ENCODE measurements at places on chromosomes 4 and X. TPM values are rescaled to one million over a fixed set of nuclear protein-coding genes. Genes with fewer than 3 reads are reported as not detected.
A peak's percentile ranks its signal among the peaks of the same experiment; 100 is the strongest.

- peak; percentile 75 for DNase-seq
These were observed 23.5 kb upstream of the SOWAHD start for GRCh38 chrX:119734897-119735339.

GRCh38 chr4:41135801-41136200 lies 78.5 kb downstream of the APBB2 start:
- no peak for DNase-seq

Gene KIT
- total RNA-seq = 28.5 TPM

GRCh38 chrX:155188786-155189185 lies 27.5 kb upstream of the VBP1 start:
- no peak for DNase-seq

DNA sequence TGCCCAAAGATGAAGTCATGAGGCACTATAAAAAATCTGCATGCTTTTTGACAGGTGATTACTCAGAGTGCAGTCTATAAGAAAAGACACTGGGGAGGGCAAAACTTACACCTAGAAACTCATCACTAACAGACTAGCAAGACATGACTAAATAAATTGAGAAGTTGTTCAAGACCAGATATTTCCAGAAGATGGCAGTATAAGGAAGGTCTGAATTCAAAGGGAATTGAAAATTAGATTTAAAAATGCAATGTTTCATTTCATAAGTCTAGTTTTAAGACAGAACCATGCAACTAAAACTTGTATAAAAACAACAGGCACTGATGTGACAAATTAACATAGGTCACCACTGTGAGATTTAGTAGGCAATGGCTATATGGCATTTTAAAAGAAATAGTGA lies 232.5 kb upstream of the POF1B start:
- DNase-seq = no peak

DNA sequence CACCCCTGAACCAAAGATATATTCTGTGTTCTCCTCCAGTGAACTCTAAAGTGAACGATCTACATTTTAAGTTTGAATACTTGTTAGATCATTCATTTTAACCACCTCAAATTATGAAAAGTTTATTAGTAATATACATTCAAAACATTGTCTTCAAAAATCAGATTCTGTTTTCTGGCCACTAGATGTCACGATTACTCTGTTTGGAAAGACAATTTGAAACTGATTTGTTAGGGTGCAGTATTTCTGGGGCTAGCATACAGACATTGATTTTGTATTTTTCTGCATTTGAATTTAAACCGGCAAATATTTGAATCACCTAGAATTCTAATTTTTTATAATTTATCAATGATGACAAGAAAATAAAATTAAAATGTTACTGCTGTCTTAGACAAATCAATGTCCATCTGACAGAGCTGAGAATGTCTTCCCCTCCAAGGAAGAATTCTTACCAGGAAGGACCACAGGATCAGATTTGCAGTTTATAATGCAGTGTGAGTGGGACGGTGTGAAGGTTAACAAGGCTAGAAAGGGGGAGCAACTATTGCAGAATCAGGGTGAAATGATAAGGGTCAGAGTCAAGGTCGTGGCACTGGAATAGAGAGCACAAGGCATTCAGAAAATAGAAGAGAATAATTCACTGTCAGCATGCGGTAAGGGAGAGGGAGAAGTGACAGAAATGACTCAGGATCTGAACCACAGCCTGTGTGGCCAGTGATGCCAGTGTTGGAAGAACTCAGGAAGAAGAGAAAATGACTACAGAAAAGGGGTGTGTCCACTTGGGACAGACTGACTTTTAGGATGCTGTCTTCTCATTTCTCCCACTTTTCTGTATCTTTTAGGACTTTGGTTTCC lies 91.6 kb downstream of the ANXA10 start:
- no peak for DNase-seq

Gene NPY1R
- 1.9 TPM for total RNA-seq

GRCh38 chrX:24215272-24215671 lies 65.7 kb downstream of the ZFX start:
- DNase-seq = no peak

DNA sequence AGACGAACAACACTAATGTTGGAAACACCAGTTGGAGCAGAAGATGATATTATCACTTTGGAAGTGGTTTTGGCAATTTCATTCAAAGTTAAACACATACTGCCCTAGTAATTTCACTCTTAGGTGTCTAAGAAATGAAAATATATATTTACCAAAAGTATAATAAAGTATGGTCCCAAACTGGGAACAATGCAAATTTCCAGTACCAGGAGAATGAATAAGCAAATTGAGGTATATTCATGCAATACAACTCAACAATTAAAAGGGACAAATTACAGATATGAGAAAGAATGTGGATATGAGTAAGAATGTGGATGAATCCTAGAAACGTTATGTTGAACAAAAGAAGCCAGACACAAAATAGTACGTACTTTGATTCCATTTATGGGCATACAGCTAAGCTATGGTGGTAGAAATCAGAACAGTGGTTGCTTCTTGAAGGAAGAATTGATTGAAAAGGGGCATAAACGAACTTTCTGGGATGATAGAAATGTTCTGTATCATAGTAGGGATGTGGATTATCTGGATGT lies 10.0 kb downstream of the ELMOD2 start:
- no peak for DNase-seq

GRCh38 chr4:48752246-48752645 lies 27.8 kb downstream of the FRYL start:
- no peak for DNase-seq
